Right ventricle myocardium superior (tissue), 1 donor: ENCODE measurements at places on chromosomes 12 and 14.

- no peak for DNase-seq
These were observed 1.1 kb downstream of the PPFIBP1 start for GRCh38 chr12:27524839-27525753.

DNA sequence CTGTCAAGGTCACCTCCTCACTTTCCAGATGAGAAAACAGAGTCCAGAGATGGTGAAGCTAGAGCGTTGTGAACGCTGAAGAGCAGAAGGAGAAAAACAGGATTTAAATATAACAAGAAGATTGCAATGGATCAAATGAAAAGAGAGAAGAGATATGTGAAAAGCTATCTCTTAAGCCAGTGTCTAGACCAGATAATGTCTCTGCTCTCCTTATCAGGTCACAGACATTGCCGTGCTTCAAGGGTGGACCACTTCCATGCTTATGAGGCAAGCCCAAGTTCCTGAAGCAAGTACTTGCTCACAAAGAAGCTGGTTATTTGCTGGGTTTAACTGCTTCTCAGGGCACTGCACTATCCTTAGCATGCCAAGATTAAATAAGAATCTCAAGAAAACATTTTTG is 31.6 kb upstream of the FRS2 start:
- no peak for DNase-seq

DNA sequence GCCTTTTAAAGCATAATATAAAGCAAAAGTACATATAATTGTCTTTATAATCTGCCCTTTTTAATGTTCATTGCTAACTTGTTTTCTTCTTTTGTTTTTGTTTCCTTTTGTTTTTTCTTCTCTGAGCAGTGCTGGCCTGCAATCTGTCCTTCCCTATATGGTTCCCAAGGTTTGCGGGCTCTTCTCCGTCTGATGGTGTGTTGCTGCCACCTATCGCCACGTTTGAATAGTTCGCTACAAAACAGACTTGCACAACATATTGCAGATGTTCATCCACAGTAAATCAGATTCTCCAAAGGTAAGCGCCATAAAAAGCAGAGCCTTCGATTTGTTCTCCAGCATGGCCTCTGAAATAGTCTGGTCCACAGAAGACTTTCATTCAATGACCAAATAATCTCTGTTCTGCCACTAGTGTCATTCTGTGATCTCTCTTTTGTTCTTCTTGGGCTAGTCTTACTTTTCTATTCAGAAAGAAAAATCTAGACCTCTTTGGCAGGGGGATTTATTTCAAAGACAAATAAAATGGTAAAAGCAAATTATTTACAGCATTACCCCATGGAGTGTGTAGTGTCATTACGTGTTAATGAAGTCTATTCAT is 33.5 kb downstream of the C12orf50 start:
- no peak for DNase-seq

- DNase-seq, result no peak
These were observed 427.7 kb downstream of the FUT8 start for GRCh38 chr14:65840118-65840751.

DNA sequence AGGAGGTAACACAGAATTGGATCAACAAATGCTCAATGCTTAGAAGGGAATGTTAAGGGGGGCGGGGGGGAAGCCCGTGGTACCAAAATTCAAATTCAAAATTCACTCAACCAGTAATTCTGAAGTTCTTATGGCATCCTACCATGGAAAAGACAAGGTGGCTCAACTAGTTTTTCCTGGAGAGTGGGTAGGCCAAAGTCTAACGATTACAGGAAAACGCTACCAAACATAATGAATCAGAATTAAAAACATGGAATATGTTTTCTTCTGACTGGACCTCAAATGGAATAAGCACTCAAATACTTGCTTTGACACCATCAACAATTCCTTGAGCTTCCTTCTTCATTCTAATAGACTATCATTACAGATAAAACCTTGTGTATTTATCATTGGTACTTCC is 2.3 kb downstream of the NACA start:
- DNase-seq, result no peak

- no peak for DNase-seq
These were observed 3.5 kb downstream of the TTC6 start for GRCh38 chr14:37598747-37599506.

DNA sequence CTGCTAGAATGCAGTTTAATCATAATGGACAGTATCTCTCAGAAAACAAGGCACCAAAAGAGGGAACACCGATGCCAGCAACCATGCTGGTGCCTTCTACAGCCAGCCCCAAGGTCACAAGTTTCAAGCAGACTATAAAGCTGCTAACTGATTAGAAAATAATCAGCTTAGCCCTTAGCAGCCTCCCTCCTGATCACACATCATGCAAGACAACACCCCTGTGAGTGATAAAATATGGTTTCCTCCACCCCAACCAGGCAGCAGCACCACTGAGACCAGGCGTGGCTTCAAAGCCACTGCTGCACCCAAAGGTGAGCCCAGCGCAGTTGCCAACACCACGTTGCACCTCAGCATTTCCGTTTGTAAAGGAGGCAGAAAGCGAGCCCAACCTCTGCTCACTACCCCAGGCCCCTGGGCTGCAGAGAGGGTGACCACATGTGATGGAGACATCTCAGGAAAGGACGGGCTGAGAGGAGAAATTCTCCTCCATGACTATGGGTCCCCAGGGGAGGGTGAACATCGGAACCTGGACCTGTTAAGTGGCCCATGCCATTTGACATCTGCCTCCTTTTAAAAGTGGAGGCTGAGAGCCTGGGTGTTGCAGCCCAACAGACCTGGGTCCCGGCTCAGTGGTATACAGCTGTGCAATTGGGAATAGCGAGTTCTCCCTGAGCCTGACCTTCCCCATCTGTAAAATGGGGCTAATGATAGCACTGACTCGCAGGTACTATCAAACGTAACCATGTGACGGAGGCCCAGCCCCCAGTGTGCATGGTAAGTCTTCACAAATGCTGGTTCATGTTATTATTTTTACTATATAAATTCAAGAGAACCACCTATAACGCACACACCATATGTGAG is 11.5 kb downstream of the ZFP36L1 start:
- no peak for DNase-seq

DNA sequence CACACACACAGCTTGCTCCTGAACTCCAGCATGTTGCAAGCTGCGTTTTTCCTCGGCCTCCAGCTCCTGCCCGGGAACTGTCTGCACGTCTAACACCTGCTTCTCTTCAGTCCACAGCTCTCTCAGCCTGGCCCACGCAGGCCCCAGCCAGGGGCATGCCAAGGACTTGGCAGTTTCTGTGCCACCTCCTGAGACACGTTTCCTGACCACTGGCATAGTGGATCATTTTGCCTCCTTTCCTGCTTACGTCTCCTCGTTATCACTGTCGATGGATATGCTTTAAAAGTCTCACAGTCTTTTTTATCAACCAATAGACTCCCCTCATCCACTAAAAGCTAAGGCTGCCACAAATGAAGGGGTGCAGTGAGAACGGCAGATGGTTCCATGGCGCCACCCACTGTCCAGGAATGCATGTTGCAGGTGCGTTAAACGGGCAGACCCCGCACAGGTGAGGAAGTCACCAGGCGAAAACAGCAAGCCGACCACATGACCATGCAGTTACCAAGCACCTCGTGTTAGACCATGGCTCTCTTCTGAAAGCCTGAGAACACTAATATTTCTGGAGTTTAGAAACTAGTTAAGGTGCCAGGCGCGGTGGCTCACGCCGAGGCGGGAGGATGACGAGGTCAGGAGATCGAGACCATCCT is 14.7 kb upstream of the TEAD4 start:
- peak; percentile 57 for DNase-seq

- DNase-seq, result no peak
These were observed 11.0 kb upstream of the PPP4R3A start for GRCh38 chr14:91521061-91521640.

- no peak for DNase-seq
These were observed 129.4 kb upstream of the DNM1L start for GRCh38 chr12:32549675-32550079.

- DNase-seq, result no peak
These were observed 225.8 kb downstream of the CCDC59 start for GRCh38 chr12:82132390-82132789.

GRCh38 chr14:35240231-35240630 is 52.0 kb upstream of the PSMA6 start:
- no peak for DNase-seq

DNA sequence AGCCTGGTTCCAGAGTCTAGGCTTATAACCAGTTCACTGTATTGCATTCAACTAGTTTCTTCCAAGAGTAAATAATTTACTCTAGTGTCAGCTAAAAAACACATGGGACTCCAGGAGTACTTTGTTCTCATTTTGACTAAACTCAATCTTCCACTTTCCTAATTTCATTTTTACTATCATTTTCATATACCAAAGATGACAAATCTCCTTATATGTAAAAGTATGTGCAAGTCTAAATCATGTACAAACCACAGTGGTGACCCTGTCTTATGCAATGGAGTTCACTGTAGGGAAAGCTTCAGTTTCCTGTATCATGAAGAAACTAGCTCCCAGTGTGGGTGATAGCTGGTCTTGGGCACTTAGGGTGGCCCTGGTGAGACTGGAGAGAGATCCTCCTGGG is 151.6 kb downstream of the HELB start:
- no peak for DNase-seq

GRCh38 chr12:49541911-49542505 is 3.2 kb downstream of the KCNH3 start:
- DNase-seq, result peak; percentile 21

- DNase-seq, result no peak
These were observed 9.1 kb downstream of the STAT6 start for GRCh38 chr12:57101892-57102695.

DNA sequence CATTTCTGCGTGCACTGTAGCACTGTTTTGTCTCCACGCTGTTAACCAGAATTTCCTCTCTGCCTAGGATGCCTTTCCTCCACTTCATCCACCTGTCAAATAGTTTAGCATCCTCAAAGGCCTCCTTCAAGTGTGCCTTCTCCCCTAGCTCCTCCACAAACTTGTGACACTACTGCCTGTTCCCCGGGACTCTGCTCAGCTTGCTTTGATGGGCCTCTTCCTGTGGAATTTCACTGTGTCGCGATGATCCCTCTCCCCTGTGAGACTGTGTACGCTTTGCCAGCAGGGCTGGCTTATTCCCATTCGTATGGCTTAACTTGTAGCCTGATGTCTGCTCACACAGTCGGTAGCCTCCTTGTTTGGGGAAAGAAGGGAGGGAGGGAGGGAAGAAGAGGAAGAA is 426.8 kb downstream of the VRK1 start:
- DNase-seq, result no peak

- no peak for DNase-seq
These were observed 203.3 kb upstream of the NUDT4 start for GRCh38 chr12:93174473-93174872.

- no peak for DNase-seq
These were observed 57.1 kb downstream of the GALC start for GRCh38 chr14:87935886-87936285.

GRCh38 chr12:2052826-2053678 is at the start of gene CACNA1C:
TSS of gene CACNA1C (plus strand) at chr12:2052987. CDS start at chr12:2053563, 576 bp downstream.
- DNase-seq, result peak; percentile 77

DNA sequence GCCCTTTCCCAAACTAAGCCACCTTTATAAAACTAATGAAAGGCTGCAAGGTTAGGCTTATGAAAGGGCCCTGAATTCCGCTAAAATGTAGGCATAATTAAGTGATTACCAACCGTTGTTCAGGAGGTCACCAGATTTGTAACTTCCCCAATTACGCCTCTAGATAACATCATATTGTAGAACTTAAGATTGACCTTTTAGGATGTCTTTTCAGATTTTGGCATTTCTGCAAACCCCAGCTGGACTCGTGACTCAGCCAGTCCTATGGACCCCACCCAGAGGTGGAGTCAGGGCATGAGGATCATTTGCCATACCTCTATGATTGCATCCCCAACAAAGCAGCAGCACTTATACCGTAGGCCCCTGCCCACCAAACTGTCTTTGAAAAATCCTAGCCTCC is 3.7 kb upstream of the LPCAT3 start:
- no peak for DNase-seq

DNA sequence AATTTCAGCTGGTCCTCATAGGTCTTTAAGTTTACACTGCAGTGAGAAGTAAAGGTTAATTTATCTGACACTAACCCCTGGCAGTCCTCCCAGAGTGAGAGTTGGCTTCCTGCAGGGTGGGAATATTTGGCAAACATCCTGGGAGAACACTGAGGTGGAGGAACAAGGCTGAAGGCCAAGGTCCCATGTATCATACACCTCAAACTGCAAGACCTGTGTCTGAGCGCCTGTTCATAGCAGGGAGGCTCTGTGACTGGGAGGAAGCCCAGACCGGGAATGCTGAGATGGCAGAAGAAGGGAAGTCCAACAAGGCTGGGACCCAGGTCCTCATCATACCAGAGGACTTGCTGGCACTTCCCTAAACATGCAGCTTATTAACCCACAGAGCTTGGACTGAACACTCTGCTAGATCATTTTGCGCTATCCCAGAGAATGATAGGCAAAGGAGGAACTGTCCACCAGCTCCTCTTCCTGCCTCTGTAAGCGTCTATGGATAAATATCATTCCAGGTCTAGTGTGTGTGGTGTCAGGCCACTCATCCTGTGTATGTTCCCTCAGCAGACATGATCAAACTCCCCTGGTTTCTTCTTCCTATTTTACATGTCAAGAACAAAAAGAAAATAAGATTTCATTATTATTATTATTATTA is 199.6 kb upstream of the CNOT2 start:
- DNase-seq, result no peak

- no peak for DNase-seq
These were observed 1.7 kb downstream of the KLHDC2 start for GRCh38 chr14:49769581-49770211.

DNA sequence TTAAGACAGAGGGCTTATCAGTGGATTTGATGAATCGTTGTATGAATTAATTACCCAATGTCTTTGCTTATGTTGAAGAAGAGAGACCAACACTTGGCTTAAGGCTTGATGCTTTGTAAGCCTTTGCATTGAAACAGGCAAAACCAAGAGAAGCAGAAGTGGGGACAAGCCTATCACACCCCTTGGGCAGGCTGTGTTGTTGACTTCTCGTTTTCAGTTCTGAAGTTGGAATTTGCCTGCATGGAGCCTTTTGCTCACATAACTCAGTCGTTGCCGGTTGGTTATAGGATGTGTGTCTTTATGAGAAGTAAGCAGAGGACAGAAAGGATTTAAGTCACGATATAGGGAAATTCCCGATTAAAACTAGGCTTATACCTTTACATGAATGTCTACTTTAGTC is 94.7 kb downstream of the CCDC92 start:
- no peak for DNase-seq

- no peak for DNase-seq
These were observed 253.9 kb upstream of the ARID2 start for GRCh38 chr12:45475594-45475993.

DNA sequence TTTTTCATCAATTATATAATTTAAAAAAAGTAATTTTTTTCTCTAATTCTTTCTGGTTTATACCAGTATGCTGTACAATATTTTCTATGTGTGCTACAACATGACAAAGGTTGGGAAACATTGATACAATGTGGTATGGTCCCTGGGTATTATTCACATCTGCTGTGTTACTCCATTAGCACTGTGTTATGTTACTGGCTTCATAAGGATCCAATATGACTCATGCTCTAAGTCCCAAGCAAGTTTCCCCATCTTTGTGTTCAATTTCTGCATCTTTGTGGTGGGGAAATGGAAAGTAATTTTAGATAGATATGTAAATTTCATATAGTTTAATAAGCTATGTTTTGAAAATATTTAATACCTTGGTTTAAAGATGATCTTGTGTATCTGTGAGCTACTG is 35.8 kb downstream of the FBXO33 start:
- DNase-seq, result no peak

- no peak for DNase-seq
These were observed 5.0 kb downstream of the REM2 start for GRCh38 chr14:22887990-22888378.

GRCh38 chr14:93751946-93752655 is 36.2 kb downstream of the PRIMA1 start:
- DNase-seq, result no peak

GRCh38 chr14:54685286-54685845 is 118.4 kb downstream of the SAMD4A start:
- no peak for DNase-seq
